ENCODE measurements at places on chromosomes 7 and 10.
A peak's percentile ranks its signal among the peaks of the same experiment; 100 is the strongest.

DNA sequence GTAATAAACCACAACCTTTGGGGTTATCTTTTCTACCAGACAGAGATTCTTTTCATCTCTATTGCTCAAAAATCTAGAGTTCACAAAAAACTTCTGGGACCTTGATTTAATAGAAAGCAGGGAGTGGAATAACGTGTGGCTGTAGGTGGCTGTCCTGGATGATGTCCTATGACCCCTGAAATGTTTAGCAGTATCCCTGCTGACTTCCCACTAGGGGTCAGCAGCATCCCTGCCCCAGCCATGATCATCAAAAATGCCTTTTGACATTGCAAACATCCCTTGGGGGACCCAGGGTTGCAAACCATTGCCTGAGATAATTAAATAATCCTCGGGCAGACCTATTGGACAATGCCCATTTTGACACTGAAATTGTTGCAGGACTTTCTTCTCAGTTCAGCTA lies 177.1 kb downstream of the USP6NL start:
- no peak for DNase-seq

DNA sequence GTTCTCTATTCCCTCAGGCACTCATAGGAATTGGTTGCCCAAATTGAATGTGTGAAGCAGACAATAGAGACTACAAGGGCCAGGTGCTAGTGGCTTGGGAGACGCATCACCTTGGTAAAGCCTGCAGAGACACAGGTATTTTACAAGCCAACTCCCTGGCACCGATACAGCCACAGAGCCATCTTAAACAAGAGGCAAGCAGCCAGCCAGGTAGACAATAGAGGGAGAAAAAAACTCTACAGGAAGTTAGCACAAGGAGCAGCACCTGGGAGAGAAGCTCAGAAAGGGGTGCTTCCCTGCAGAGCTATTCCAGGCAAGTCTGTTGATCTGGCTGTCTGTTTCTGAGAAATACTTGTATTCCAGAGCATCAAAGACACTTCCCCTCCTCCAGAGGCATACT lies 43.0 kb upstream of the CDK1 start:
- DNase-seq: no peak

DNA sequence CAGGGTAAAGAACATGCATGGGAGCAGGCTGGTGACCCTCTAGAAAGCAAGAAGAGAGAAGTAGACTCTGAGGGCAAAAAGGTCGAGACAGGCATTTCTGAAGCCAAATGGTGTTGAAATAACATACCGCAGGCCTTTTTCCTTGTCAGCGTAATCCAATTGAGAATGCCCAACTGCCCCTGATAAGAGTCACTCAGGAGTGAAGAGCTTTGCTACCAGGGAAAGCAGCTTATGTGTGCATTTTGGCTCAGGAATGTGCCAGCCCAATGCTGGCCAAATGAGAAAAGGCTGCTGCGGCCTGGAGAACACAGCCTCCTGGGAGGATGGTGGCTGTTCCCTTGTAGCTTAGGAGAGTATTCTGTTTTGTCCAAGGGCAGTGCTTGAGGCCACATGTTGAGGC lies 61.4 kb upstream of the NFKB2 start:
- DNase-seq: no peak

GRCh38 chr10:79285315-79286197 lies 61.7 kb upstream of the PPIF start:
- DNase-seq: no peak

- DNase-seq: no peak
Measured at GRCh38 chr10:31352436-31353226, 33.6 kb downstream of the ZEB1 start.

DNA sequence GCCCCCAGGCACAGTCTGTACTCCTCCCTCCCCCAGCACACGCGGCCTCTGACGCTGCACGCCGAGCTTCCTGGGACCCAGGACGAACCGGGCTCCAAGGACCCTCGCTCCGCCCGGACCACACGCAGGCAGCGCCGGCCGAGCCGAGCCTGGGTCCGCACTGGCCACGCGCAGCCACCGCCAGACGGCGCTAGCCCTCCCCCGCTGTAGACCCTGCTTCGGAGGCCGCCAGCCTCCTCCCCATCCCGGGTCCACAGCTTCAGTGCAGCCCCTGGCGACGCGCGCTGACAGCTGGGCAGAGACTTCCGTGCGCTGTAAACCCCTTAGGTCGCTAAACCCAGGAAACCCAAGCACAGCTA lies 936 bp upstream of the TCERG1L start:
- DNase-seq: no peak

DNA sequence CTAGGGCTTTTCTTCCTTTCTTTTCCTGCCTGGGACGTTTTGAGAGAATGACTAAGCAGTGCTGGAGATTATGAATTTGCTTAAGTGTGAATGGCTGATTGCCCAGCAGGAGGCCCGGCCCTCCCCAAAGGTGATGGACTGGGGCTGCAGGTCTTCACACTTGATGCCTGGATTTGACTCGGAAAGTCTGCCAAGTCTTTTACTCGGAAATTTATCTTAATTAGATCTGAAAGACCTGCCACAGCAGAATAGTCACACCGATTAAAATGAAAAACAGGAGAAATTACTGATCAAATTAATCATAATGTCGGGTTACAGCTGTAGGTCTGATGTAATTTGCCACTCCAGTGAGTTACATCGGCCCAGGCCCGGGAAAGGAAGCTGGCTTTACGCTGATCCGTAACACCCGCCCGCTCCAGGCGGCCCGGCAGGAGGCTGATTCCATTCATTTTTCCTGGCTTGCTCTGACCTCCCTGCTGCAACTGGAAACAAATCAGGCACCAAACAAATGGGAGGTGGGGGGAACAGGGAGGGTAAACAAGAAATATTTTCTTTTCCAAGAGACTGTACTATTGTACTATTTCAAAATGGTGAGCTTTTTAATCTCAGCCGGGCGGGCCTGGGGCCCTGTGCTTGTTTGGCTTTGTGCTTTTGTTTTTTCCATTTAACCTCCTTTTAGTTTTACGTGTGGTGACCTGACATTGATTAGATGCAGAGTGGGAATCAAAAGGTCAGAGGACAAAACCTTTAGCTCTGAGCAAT lies 212.4 kb upstream of the YAE1 start:
- DNase-seq: no peak

DNA sequence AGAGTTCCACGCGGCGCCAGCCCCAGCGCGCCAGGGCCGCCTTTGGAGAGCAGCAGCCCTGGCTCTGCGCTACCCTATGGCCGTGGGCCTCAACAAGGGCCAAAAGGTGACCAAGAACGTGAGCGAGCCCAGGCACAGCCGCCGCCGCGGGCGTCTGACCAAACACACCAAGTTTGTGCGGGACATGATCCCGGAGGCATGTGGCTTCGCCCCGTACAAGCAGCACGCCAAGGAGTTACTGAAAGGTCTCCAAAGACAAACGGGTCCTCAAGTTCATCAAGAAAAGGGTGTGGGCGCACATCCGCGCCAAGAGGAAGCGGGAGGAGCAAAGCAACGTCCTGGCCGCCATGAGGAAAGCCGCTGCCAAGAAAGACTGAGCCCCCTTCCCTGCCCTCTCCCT lies 144.1 kb downstream of the SRPK2 start:
- no peak for DNase-seq

- no peak for DNase-seq
Measured at GRCh38 chr10:132305654-132306342, 2.0 kb downstream of the STK32C start.

GRCh38 chr7:91235211-91235832 lies 28.9 kb upstream of the FZD1 start:
- DNase-seq: no peak

- peak; percentile 45 for DNase-seq
Measured at GRCh38 chr7:105015390-105015965, 1.5 kb downstream of the KMT2E start.

GRCh38 chr7:92904244-92905131 lies 68.1 kb upstream of the CDK6 start:
- peak; percentile 56 for DNase-seq

DNA sequence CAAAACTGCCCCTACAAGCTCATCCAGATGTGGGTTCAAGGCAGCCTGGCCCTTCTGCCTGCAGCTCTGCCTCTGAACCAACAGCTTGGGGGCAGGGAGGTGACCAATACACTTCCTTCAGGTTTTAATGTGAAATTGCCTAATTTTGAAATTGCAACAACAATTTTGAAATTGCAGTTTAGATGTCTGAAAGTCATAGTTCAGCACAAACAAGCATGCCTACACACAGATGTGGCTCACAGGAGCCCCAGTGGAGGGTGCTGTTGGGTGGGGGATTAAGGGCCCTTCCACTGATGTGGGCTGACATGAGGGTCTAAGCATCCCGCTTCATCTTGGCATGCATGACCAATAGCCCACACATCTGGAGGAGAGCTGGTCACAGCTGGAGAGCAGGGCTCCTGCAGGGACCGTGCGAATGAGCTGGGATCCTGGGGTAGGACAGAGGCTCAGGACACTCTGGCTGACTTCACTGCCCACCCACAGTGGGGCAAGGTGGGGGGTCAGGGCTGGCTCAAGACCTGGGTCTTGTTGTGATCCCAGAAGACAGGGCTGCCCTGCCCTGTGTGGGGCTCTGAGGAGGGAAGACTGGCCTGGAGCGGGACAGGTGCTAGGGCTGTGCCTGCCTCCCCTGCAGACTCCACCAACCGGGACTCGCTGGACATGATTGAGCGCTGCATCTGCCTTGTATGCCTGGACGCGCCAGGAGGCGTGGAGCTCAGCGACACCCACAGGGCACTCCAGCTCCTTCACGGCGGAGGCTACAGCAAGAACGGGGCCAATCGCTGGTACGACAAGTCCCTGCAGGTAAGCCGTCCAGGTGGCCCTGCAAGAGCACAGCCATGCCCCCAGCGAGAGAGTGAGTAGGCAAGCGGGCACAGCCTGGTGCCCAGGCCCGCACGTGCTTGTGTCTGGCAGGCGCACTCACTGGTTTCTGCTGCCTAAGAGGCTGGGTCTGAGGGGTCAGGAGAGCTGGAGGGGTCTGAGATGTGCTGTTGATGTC lies 32.3 kb downstream of the CHAT start:
- DNase-seq: no peak

DNA sequence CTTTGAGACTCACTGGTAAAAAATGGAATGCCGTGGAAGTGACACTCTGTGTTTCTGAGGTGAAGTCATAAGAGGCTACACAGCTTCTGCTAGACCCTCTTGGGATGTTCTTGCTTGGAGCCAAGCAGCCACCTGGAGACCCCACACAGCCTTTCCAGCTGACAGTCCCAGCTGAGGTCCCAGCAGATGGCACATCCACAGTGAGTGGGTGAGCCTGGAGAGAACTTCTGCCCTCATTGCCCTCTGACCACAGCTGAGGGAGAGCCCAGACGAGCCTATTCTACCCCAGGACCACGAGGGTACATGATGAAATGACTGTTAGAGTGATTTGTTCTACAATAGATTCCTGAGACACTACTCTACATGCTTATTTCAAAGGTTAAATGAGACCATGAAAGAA lies 44.3 kb downstream of the CXCL12 start:
- DNase-seq: no peak

Measured in T-cell (primary cell).